Stimulated activated naive B cell treated with anti-CD40 and anti-IgM and Interleukin-4, amounts not matched to agents 10 μg/mL and 1 μg/mL and 100 μg/mL, for 72 hours (primary cell): ENCODE measurements at places on chromosomes 5 and 9.

GRCh38 chr5:176889321-176890280, 9.5 kb downstream of the HK3 start:
- no peaks in the 10 kb centered on the region for H3K27me3 ChIP-seq
- H3K27ac ChIP-seq: no peak overlapping the region
- DNase-seq: no peak
- no peak overlapping the region for H3K4me3 ChIP-seq
- no peaks in the 10 kb centered on the region for H3K36me3 ChIP-seq

GRCh38 chr9:129748249-129748648, 4.6 kb downstream of the PTGES start:
- no peak overlapping the region for H3K27ac ChIP-seq
- H3K4me1 ChIP-seq: peaks cover 16% of the 10 kb centered on the region
- no peak overlapping the region for H3K4me3 ChIP-seq

DNA sequence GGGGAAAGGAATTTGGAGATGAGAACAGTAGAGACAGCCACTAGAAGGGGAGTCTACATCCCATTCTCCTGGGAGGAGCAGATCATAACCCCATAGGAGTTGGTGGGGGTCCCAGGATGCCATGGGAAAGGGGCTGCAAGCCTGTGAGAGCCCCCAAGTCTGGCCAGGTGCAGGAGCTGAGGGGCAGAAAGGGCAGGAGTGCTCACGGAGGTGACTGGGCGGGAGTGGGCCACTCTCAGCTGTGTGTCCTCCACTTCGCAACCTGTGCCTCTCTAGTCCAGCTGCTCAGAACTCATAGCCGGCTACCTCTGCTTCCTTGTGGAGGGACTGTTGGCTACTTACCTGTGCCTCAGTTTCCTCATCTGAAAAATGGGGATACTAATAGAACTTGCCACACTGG, 263.9 kb downstream of the FSTL4 start:
- DNase-seq: no peak
- no peak overlapping the region for H3K27ac ChIP-seq
- no peaks in the 10 kb centered on the region for H3K36me3 ChIP-seq
- peaks cover 4% of the 10 kb centered on the region for H3K4me1 ChIP-seq

DNA sequence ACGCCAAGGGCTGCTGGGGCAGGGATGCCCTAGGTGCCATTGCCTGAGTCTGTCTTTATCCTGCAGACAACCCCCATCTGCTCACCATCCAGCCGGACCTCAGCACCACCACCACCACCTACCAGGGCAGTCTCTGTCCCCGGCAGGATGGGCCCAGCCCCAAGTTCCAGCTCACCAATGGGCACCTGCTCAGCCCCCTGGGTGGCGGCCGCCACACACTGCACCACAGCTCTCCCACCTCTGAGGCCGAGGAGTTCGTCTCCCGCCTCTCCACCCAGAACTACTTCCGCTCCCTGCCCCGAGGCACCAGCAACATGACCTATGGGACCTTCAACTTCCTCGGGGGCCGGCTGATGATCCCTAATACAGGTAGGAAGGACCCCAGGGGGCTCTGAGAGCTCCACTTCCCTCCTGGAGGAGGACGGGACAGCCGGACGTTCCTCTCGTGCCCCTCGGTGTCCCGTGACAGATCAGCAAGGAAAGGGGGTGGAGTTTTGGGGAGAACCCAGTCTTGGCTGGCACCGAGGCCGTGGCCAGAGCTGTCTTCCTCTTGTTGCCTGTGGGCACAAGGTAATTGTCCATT, 24.9 kb downstream of the HK3 start:
- peak overlapping the region; percentile 7 for H3K4me3 ChIP-seq
- H3K4me1 ChIP-seq: peaks cover 15% of the 10 kb centered on the region
- DNase-seq: no peak
- peaks cover 50% of the 10 kb centered on the region for H3K27me3 ChIP-seq

GRCh38 chr9:90967145-90967538, 165.5 kb downstream of the SYK start:
- H3K27me3 ChIP-seq: peaks cover 9% of the 10 kb centered on the region
- H3K4me1 ChIP-seq: peaks cover 43% of the 10 kb centered on the region
- no peak for DNase-seq
- H3K36me3 ChIP-seq: peaks cover 5% of the 10 kb centered on the region
- no peak overlapping the region for H3K4me3 ChIP-seq
- no peak overlapping the region for H3K27ac ChIP-seq
